Activated CD4-positive, alpha-beta T cell treated with anti-CD3 and anti-CD28 coated beads, Interleukin-2, amount 50 U/mL, for 48 hours (primary cell): ENCODE measurements at places on chromosomes 4 and X.

DNA sequence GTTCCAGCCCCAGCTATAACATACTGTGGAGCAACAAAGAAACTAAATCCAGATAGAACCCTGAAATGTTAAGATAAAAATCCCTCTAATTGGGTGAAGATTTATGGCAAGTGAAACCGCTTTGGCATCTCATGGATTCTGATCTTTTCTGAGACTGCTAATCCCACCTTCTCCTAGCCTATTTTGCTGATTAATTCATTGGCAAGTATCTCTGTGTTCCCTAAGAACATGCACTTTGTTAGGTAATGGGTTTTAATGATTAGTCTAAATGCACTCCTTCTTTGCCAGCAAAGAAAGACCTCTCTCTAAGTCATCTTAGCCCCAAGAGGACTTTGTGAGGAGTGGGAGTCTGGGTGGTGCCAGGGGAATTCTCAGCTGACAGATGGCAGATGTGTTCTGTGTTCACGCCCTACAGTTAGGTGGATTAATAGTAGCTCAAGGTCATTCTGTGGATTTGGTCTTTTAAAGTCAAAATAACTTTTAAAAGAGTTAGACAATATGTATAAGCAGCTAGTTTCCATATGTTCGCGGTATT lies 171.3 kb downstream of the UNC5C start:
- DNase-seq = no peak

DNA sequence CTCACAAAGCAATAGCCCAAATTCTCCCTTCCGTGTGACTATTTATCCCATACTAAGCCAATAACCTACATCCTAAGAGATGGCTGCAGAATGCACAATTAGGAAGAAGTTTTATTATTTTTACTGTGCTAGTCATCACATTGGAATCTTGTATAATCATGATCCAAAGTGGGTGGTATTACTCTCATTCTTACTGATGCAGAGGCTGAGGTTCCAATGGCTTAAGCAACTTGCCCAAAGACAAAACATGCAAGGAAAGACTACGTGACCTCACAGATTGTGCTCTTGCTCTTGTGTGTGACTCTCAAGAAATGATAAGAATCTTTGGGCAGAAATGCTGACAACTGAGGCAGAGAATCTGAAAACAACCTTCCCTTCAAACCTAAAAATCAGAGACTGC lies 212.2 kb downstream of the LDB2 start:
- DNase-seq = no peak

GRCh38 chrX:47574547-47575301 lies 7.5 kb upstream of the TIMP1 start:
- no peak for DNase-seq

- DNase-seq = no peak
These were observed 15.2 kb downstream of the ETDC start for GRCh38 chrX:135324463-135324862.

DNA sequence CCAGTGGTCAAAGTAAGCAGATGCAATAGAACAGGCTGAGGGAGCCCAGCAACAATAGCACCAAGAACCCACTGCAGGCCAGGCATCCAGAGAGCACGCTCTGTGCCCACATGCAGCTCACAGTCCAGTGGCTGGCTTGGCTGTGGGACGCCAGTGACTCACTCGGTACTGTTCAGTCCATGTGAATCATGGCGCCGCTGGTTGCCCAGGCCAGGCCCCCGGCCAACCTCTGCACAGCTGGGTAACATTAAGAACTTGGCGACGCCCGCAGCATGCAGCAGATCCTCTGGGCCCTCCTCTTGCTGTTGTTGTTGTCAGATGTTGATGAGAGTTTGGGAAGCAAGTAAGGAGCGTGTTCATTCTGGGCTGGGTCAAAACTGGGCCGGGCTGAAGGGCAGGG lies 60.5 kb downstream of the MSX1 start:
- DNase-seq = no peak

- DNase-seq = no peak
These were observed 130.6 kb upstream of the GLRA2 start for GRCh38 chrX:14398725-14399124.

DNA sequence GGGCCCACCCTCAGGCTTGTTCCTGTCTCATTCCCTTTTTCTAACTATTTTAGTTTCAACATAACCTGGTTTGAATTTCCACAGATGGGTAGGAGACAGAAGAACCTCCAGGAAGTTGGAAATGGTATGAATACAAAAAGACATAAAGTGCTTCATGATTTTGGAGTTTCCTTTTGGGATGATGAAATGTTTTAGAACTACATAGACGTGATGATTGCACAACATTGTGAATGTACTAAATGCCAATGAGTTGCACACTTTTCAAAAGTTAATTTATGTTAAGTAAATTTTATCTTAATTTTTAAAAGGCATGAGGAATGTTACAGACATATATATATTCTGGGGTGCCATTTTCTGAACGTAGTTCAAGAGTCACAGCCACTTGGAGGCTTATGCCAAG lies 41.1 kb upstream of the IBSP start:
- DNase-seq = no peak

DNA sequence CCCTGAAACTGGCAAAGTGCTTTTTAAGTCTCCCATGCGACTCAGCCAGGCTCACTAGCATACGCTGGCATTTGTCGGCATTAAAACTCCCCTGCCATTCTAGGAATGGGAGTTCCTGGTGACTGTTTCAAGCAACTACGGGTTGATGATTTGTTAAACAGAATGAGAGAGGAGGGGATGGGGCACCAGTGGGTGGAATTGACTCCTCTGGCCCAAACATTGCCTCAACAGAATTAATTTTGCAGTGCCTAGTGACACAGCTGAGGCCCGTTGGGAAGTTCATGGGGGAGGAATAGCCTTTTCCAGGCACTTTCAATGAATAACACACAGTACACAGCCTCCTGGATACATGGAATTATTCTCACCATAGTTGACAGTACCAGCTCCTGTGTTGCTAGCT lies 30.1 kb downstream of the NEUROG2 start:
- DNase-seq = no peak

- DNase-seq = no peak
These were observed 25.6 kb upstream of the SMIM10L2A start for GRCh38 chrX:135396109-135396508.

DNA sequence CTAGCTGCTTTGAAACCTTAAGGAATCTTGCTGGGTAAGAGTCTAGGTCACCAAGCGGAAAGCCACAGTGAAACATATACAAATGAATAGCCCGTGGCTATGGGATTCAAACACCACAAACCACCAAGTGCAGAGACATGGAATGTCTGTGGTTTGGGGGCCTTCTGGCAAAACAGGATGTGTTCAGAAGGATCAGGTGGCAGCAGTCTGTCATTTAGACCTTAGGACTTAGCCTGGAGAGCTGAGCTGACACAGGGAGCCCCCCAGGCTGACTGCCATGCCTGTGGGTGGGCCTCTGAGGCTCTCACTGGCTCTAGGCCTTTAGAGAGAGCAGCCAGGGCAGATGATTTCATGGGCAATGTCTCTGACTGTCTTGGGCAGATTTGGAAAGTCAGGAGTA lies 225.6 kb downstream of the FBXW7 start:
- no peak for DNase-seq

GRCh38 chr4:162347842-162348213 lies 184.0 kb upstream of the FSTL5 start:
- no peak for DNase-seq

GRCh38 chr4:18441203-18441590 lies 419.6 kb upstream of the LCORL start:
- DNase-seq = no peak

GRCh38 chr4:186190581-186191199 lies 677 bp upstream of the CYP4V2 start:
- DNase-seq = no peak

GRCh38 chrX:118370921-118371624 lies 25.2 kb downstream of the WDR44 start:
- DNase-seq = no peak

- no peak for DNase-seq
These were observed 113.3 kb downstream of the PPP1R2C start for GRCh38 chrX:42664680-42665079.

DNA sequence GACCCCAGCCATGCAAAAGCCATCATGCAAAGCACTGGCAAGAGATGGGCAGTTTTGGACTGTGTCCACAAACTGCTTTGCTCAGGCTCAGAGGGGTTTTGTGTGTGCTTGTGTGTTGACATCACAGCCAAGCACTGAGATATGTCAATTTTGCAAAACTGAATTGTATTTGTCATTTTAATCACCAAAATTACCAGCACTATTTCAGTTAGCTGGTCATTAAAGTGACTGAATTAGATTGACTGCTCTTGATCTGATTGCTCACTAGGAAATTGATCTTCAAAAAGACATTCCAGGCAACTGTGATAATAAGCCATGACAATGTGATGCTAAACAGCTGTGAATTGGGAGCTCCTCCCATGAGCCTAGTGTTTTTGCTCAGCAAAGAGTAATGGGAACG lies 337.3 kb upstream of the GNPDA2 start:
- no peak for DNase-seq

DNA sequence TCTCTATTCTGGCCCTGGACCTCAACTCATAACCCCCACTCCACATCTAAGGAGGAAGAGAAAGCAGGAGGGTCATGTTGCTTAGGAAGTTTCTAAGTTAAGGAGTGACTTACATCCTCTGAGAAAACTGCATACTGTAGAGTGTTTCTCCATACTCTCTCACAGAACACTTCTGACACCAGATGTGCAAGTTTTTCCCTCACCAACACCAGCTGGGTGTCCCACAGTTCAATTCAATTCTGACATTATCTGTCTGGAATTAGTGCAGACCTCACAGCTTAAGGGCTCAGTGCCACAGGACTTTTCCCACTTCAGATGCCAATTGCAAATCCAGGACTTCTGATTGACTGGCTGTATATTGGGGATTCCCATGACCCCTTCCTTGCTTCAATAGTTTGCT lies 89.0 kb upstream of the SFRP2 start:
- no peak for DNase-seq

- no peak for DNase-seq
These were observed 2.7 kb downstream of the KLF3 start for GRCh38 chr4:38666766-38667084.

GRCh38 chrX:110847334-110847733 lies 51.7 kb upstream of the CHRDL1 start:
- DNase-seq = no peak

- DNase-seq = no peak
These were observed 130.1 kb downstream of the KDM6A start for GRCh38 chrX:45003085-45003484.

- no peak for DNase-seq
These were observed 169.8 kb downstream of the CLCN4 start for GRCh38 chrX:10326578-10326977.

DNA sequence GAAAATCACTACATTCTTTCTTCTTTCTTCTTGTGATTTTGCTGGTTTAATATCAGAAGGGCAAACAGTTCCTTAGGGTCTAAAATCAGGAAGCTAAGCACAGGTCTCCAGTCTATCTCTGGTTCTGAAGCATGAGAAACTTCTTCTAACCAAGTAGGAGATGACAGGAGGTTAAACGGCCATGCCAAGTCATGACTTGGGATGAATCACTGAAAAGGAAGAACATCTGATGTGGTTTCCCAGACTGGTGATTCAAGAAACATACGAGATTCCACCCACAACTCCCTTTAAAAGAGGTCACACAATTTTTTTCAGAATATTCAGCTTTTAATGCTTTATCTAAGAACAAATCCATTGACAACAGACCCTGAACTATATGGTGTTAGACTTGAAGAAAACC lies 684.0 kb upstream of the PRKX start:
- DNase-seq = no peak

DNA sequence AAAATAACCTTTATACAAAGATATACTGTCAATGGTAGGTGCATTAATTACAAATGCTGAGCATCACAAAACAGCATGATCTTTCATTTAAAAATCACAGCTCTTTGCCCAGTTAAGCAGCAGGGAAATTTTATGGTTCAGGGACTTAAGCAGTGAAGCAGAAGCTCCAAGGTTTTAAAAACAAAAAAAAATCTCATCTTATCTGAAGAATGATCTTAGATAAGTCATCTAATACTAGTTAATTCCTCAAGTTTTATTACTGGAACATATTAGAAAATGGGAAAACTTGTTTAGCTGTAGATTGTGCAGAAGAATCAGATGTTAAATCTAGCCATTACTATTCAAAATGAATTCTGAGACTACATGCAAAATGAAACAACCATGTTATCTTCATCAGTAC lies 289.9 kb downstream of the GASK1B start:
- DNase-seq = no peak

DNA sequence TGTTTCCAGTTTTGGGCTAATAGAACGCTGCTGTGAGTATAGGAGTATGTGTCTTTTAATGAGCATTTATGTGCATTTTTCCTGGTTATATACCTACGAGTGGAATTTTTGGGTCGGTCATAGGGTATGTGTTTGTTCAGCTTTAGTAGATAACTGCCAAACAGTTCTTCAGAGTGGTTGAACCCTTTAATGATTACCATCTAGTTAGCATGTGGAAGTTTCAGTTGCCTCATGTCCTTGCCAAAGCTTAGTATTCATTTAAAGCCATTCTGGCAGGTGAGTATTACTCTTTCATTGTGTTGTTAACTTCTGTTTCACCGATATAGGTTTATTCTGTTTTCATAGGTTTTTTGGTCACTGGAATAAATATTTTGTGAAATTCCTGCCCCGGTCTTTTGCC lies 229.1 kb downstream of the ARHGAP10 start:
- no peak for DNase-seq

GRCh38 chr4:40316782-40317635 lies 18.1 kb upstream of the CHRNA9 start:
- DNase-seq = peak; percentile 68

- no peak for DNase-seq
These were observed 241.5 kb upstream of the IGFBP7 start for GRCh38 chr4:57351731-57352130.

DNA sequence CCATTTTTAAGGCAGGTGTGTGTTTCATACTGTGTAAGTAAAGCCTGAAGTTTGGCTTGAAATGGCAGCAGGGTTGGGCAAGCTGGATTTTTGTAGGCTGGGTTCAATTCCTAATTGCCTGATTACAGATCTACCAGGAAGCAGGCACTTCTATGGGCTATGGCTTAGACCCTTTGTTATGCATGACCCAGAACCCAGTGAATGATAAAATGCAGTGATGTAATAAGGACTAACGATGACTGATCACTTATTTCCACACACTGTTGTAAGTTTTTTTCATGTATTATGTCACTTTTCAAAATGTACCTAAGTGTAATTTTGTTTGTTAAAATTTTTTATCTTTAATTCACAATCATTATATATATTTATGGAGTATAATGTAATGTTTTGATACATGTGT lies 8.6 kb downstream of the LANCL3 start:
- no peak for DNase-seq

GRCh38 chr4:109978704-109979454 lies 66.2 kb downstream of the EGF start:
- DNase-seq = no peak

DNA sequence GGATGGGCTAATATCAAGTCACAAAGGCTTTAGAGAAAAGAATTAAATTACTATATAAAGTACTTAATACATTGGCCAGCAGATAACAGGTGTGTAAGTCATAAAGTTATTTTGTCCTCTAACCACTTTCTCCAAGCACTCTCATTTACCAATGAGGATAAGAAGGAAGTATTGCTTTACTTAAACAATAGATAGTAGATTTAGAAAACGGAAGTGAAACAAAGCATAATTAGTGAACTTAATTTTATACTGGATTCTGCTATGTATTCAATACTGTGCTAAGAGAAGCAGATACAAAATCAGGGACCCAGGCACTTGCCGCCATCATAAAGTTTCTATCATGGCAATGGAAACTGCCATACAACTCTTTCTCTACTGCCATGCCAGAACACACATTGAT lies 24.0 kb downstream of the AFM start:
- no peak for DNase-seq

- DNase-seq = no peak
These were observed 59.5 kb downstream of the HTRA3 start for GRCh38 chr4:8328866-8329559.

- no peak for DNase-seq
These were observed 8.9 kb upstream of the GSX2 start for GRCh38 chr4:54090804-54091623.
